T-helper 2 cell (primary cell): ENCODE measurements at places on chromosomes 11 and 22.
A peak's percentile ranks its signal among the peaks of the same experiment; 100 is the strongest.

GRCh38 chr11:11620173-11620920 lies 1.5 kb downstream of the GALNT18 start:
- peak; percentile 12 for DNase-seq

DNA sequence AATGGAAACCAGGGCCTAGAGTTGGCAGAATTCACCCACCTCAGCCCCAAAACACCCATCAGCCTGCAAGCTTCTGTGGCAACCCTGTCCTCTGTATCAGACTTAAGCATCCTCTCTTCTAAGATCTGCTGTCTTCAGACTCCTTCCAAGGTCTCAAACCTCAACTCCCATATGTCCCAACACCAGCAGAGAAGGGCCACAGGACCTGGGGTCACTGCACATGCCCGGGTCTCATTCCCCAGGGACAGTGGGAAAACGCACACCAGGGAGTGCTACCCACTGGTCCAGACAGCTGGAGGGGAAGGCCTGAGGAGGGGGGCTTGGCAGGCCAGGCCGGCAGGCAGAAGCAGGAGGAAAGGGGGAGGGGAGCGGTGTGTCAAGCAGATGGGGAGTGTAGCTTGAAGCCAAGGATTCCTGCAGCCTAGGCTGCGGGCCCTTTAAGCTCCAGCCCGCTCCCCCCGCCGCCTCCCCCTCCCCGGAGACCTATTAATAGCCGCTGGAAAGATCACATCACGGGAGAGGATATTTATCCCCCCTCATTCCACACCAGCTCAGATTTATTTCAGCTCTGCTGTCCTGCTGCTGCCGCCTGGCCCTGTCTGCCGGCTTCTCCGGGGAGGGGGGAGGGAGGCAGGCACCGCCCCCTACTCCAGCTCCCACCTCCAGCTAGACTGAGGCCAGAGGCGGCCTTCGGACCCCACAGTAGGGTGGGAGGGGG lies 16.7 kb downstream of the BCL9L start:
- DNase-seq = no peak

DNA sequence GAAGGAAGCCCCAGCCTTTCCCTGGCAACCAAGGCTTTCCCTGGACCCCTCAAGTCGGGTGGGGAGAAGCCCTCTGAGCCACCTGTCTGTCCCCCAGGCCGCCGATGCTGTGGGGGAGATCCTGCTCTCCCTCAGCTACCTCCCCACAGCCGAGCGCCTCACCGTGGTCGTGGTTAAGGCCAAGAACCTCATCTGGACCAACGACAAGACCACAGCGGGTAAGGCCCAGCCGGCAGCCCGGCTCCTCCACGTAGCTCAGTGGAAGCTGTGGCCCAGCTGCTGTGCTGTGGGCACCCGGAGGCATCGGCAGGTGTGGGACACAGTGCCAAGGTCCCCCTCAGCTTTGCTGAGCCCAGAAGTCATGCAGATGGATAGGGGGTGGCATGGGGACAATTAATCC lies 12.2 kb upstream of the RHOD start:
- no peak for DNase-seq

- DNase-seq = no peak
These were observed 560.9 kb downstream of the MIAT start for GRCh38 chr22:27218012-27218920.

GRCh38 chr22:32830473-32830872 lies 29.0 kb downstream of the TIMP3 start:
- no peak for DNase-seq

- no peak for DNase-seq
These were observed 115.8 kb downstream of the ATG16L2 start for GRCh38 chr11:72930008-72930407.

GRCh38 chr11:124746621-124747243 lies 5.3 kb downstream of the VSIG2 start:
- DNase-seq = peak; percentile 75

DNA sequence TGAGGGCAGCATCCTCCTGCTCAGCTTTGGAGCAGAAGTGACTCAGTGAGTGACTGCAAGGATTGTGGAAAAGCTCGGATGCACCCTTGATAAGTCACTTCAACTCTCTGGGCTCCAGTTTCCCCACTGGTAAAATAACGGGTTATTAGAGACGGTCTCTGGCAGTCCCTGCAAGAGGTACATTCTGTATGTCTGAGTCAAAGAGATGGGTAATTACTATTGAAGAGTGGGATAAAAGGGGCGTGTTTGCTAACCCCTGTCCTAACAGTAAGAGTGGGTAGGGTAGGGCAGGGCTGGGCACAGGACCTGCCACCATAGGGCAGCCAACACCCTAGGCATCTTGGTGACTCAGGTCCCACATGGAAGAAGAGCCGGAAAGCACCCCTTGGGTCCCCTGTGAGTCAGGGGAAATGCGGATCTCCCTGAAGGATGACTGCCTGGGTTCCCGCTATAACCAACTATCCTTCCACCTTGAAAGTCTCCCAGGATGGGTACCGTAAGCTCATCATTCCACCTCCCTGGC lies 7.3 kb upstream of the AHNAK start:
- no peak for DNase-seq

- DNase-seq = no peak
These were observed 49.5 kb downstream of the IGF2 start for GRCh38 chr11:2089536-2090165.

GRCh38 chr11:10308201-10308954 lies 3.5 kb downstream of the ADM start:
- DNase-seq = no peak

DNA sequence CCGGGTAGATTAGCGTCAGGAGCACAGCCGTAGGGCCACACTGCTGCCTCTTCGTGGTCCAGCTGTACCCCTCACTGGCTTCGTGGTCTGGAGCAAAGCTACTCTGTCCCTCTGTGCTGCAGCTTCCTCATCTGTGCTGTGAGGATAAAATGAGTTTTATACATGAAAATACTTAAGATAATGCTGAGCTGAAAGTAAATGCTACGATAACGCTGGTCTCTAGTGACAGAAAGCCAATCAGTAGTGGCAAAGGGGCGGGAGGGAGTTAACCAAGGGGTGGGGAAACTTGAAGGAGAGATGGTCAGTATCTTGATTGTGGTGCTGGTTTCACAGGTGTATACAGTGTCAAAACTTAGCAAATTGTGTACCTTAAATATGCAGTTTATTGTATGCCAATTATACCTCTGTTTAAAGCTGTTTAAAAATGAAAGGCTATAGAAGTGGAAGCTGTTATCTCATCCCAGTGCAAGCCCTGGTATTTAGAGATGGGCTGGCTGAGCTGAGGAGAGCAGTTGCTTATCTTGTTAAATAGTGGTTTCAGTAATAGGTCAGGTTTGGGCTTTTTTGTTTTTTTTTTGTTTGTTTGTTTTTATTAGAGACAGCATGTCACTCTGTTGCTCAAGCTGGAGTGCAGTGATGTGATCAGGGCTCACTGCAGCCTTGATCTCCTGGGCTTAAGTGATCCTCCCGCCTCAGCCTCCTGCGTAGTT lies 36.7 kb downstream of the ACO2 start:
- DNase-seq = no peak

- DNase-seq = no peak
These were observed 103.5 kb downstream of the MICAL2 start for GRCh38 chr11:12213883-12214282.

- DNase-seq = no peak
These were observed 102.6 kb downstream of the TMPRSS5 start for GRCh38 chr11:113603277-113604059.

GRCh38 chr22:21802673-21803072 lies 64.8 kb downstream of the MAPK1 start:
- no peak for DNase-seq

DNA sequence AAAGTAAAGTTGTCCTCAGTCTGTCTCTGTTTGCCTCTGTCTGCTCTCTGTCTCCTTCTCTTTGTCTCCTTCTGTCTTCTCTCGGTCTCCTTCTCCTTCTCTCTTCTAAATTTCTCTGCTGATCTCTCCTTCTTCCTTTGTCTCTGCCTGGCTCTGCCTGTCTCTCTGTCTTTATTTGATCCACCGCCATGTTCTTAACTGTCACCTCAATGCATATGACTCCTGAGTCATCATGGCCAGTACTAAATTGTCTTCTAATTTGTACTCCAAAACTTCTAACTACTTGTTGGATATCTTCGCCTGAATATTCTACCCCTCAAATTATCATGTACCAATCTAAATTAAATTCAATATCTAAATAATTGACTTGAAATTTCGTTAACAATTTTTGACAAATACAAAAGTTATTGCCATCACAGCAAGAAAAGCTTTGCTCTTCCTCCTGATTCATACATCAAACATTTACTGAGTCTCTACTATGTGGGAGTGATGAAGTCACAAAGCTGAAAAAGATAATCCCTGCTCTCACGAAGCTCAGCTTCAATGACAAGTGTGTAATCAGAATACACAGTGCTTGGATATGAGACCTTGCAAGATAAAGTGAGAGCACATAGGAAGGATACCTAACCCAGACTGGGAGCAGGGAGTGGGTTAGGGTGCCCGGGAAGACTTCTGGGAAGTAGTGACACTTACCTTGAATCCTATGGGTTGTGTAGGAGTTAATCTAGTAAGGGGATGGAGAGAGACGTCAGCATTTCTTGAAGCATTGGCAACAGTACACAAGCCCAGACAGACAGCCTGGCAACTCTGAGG lies 193.0 kb downstream of the MAML2 start:
- DNase-seq = no peak

GRCh38 chr22:40533712-40534378 lies 102.7 kb downstream of the MRTFA start:
- DNase-seq = peak; percentile 26

DNA sequence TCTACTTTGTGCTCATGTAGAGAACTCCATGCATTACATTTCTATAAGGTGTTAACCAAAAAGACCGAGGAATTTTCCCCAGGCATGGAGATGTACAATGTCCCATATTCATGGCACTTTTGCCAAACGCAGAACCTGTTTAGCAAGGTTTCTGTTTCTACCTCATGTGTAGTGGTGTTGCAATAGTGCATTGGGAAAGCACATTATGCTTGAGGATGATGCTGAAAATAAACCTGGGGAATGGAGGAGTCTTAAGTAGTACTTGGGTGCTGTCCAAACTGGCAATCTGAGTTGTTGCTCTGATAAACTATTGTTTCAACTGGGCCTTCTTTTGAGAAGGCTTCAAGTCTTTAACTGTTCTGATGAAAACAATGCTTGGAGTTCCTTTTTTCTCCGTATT lies 11.5 kb upstream of the MUC15 start:
- no peak for DNase-seq
